ENCODE measurements at places on chromosomes 7 and 10.

DNA sequence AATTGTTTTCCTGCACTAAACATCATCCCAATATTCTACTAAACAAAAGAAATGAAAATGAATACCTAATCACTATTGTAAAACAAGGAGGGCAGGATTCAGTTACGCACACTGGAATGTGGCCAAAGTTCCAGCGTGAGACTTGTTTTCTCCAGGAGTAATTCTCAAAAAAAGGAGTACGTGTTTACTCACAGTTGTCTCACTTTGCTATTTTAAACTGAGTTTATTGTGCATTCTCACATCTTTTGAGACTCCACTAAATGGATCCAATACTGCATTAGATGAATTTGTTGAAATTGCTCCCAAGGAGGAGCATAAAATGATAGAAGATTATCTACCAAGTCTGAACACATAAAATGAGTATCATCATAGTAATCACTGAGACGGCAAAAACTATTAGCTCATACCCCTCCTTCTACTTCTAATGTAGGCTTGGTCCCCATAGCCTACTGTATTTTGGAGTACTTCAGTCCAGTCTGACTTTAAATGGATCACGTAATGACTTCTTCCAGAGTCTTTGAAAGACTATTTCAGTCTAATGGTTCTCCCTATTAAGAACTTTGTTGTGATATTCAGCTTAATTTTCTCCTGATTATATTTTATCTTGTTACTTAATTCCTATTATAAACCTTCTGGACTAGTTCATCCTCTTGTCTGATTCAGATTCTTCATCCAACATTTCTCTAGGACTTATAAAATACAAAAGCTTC, 3.8 kb downstream of the GRM3 start:
- no peak for DNase-seq

DNA sequence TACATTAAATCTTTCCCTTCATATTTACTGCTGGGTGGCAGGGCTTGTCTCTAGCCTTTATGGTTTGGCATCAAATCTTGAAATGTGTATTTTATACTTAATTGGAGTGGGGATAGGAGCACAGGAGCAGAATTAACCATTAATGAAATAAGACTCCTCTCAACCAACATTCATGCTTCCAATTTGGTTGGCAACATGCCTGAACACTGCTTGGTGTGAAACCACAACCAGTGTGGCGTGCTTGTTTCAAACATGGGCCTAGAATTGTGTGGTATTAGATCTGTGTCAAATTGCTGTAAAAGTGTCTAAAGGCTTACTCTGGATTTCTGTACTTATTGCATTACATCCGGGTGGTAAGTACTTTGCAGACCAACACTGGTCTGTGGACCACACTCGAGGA, 25.1 kb upstream of the VPS41 start:
- DNase-seq = peak; percentile 22

- peak; percentile 59 for DNase-seq
These were observed 4.7 kb upstream of the SPAG6 start for GRCh38 chr10:22340329-22341189.

DNA sequence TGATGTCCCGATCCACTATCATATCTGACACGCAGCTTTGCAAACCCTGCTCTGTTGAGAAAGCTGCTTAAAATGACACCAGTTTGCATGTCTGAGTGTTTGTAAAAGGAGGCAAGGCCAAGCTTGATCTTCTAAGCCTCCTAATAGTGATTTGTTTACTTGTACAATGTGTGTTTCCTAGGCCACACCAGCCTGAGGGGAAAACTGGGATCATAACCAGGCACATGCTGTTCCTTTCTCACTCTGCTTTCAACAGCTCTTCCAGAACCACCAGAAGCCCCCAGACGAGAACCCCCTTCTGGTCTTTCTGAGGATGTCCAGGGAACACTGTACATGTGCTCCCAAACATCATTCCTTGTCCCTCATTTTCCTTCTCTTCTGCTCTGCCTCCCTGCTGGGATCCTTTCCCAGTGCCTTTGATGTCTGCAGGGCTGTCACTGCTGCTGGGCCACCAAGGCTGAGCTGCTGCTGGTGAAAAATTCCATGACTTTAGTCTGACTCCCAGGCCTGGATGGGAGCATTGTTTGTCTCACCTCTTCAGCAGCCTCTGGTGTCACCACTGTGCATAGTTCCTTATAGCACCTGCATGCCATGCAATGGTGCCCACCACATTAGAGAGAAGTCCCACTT, 4.0 kb upstream of the LGI1 start:
- DNase-seq = peak; percentile 40

GRCh38 chr7:138226001-138226476, 149.8 kb downstream of the AKR1D1 start:
- DNase-seq = peak; percentile 76

Measured in M059J (cell line).